ENCODE measurements at places on chromosomes 3 and 15. TPM values are rescaled to one million over a fixed set of nuclear protein-coding genes. Genes with fewer than 3 reads are reported as not detected.
A peak's percentile ranks its signal among the peaks of the same experiment; 100 is the strongest.

DNA sequence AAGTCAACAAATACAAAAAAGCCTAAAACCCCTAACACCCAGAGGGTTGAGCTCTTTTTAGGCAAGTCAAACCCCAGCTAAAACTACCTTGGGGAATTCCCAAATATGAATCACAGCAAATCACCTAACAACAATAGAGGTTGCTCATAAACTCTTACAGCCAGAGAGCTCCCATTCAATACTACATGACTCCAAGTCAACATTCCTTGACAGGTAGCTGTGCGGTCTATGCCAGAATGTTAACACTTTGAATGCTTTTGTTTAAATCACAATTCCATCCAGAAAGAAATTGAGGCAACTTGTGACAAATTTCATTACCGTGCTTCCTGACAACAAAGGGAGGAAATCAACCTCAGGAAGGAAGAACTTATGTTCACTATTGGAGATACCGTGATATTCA, 7.5 kb upstream of the UACA start:
- H3K27ac ChIP-seq, result no peak overlapping the region
- H3K4me3 ChIP-seq, result no peak overlapping the region
- no peaks in the 10 kb centered on the region for H3K27me3 ChIP-seq

- no peak overlapping the region for H3K27ac ChIP-seq
- no peaks in the 10 kb centered on the region for H3K4me1 ChIP-seq
- no peak for DNase-seq
- H3K36me3 ChIP-seq, result no peaks in the 10 kb centered on the region
Observed at GRCh38 chr3:6108957-6109356, 752.0 kb upstream of the GRM7 start.

DNA sequence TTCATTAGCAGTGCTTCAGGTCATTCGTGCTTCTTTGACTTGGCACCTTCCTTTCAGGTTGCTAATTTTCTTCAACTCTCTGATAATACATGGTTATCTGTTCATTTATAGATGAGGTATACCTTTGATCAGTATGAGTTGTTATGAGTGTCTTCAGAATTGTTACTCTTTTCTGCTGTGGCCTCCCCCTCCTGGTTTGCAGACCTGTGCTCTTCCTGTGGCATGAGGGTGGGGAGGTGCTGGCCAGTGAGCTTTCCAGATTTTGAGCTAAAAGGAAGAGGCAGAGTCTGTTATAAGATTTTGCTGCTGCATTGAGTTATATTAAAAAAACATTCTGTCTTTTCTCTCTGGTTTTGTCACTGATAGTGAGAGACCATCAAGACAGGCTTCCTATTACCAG, 30.8 kb upstream of the GOLGA6L9 start:
- DNase-seq, result no peak
- no peaks in the 10 kb centered on the region for H3K4me1 ChIP-seq
- H3K4me3 ChIP-seq, result no peak overlapping the region

- no peak overlapping the region for H3K4me3 ChIP-seq
- peaks cover 9% of the 10 kb centered on the region for H3K4me1 ChIP-seq
- H3K27ac ChIP-seq, result no peak overlapping the region
- H3K27me3 ChIP-seq, result no peaks in the 10 kb centered on the region
Observed at GRCh38 chr3:84109911-84110310, 848.9 kb upstream of the CADM2 start.

GRCh38 chr15:65182538-65182937, 2.6 kb downstream of the CLPX start:
- no peaks in the 10 kb centered on the region for H3K4me1 ChIP-seq
- no peaks in the 10 kb centered on the region for H3K27me3 ChIP-seq
- H3K36me3 ChIP-seq, result peaks cover 5% of the 10 kb centered on the region

DNA sequence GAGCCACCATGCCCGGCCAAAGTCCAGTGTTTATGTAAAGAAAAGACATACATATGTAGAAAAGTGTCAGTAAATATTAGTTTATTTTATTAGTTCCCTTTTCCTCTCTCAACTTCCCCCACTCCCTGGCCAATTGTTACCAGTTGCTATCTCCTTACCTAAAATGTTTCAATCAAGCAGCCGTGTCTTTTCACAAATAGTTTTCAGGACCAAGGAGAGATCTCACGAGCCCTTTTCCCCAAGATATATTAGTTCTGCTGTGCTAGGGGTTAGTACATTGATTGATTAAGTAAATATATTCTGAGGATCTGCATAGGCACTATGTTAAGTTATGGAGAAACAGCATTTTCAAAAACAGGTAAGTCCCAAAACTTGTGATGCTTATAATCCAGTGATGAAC, 87.4 kb downstream of the ZIC4 start:
- H3K4me3 ChIP-seq, result no peak overlapping the region
- DNase-seq, result no peak
- no peak overlapping the region for H3K27ac ChIP-seq

GRCh38 chr3:41198046-41198445, 1.3 kb upstream of the CTNNB1 start:
- no peaks in the 10 kb centered on the region for H3K4me1 ChIP-seq
- DNase-seq, result no peak

DNA sequence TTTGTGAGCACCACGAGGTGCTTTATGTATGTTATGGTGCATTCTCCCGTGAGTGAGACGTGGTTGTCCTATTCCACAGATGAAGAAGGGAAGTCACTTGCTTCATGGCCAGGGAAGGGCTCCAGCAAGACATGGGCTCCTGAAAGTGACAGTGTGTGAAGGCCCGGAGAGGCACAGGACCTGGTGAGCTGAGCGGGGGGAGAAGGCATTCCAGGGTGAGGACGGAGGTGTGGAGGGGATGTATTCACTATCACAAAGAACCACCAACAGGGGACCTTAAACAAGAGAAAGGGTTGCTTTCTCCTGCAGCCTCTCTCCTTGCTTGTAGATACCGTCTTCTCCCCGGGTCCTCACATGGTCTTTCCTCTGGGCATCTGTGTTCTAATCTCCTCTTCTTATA, 139.1 kb downstream of the FBLN2 start:
- no peak overlapping the region for H3K4me3 ChIP-seq
- no peaks in the 10 kb centered on the region for H3K27me3 ChIP-seq
- no peaks in the 10 kb centered on the region for H3K36me3 ChIP-seq
- no peak overlapping the region for H3K27ac ChIP-seq
- H3K4me1 ChIP-seq, result peaks cover 15% of the 10 kb centered on the region

DNA sequence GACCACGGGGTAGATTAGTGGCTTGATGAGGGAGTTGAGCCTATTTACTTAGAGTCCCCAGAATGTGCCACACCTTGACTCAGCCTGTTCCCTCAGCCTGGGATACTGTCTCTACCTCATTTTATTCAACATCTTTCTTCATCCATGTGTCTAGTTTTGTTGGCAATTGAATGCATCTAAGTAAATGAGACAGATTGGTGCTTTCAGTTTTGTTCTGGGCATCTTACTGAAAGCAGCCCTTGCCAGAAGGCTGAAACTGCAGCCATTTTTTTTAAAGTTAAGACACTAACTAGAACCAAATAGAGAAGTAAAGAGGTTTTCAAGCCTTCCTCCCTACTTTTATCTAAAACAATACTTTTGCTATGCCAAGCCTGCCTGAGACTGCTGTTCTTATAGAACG, 246.8 kb downstream of the SLCO3A1 start:
- no peak for DNase-seq
- H3K4me3 ChIP-seq, result no peak overlapping the region
- H3K36me3 ChIP-seq, result no peaks in the 10 kb centered on the region
- peaks cover 19% of the 10 kb centered on the region for H3K4me1 ChIP-seq
- no peak overlapping the region for H3K27ac ChIP-seq

GRCh38 chr3:15602146-15602536, 596 bp downstream of the BTD start:
- H3K27ac ChIP-seq, result peak overlapping the region; percentile 90
- H3K4me1 ChIP-seq, result no peaks in the 10 kb centered on the region
- H3K4me3 ChIP-seq, result peak overlapping the region; percentile 91
- H3K27me3 ChIP-seq, result no peaks in the 10 kb centered on the region
- no peak for DNase-seq

DNA sequence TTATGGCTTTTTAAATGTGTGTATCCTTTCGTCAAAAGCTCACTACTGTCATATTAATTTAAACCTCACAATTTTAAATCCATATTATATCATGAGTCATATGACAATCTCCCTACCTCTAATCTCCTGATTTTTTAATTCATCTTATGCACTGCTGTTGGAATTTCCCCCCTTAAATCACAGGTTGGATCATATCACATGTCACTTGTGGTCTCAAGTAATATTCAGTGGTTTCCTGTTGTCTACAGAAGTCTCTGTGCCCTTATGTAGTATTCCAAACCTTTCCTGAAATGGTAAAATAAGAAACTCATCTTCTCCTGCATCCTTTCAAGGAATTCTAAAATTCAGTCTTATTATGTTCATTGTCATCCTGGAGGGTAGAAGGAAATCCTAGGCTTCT, 116.0 kb upstream of the CBLB start:
- no peak overlapping the region for H3K27ac ChIP-seq
- H3K4me3 ChIP-seq, result no peak overlapping the region
- no peak for DNase-seq
- no peaks in the 10 kb centered on the region for H3K36me3 ChIP-seq

GRCh38 chr3:196273655-196274054, 13.9 kb downstream of the PCYT1A start:
- H3K4me3 ChIP-seq, result no peak overlapping the region
- peaks cover 14% of the 10 kb centered on the region for H3K4me1 ChIP-seq
- no peak for DNase-seq
- H3K27me3 ChIP-seq, result no peaks in the 10 kb centered on the region

DNA sequence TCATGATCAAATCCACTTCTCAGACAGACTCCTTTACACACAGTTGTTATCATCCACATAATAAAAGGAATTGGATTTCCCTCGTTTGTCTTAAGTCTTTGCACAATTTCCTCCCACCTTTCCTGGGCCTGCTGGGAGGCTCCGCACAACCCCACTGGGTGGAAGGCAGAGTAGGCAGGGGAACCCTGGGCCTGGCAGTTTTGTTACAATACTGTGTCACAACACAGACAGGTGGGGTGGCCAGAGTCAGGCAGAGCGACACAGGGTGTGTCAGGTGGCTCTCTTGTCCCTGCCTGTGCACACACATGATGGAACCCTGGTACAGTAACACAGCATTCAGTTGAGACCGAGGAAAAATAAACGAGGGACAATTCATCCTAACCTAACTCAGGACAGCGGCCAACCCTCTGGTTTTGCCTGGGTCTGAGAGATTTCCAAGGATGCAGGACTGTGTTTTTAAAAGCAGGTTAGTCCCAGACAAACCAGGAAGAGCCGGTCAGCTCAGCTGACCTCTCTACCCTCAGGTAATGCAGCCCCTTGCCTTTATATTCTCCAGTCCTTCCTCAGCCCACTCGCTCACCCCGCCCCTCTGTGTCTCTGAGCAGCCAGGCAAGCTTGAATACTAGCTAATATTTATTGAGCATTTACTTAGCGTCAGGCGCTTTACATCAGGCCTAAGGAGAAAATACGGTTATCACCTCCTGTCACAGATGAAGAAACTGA, 8.8 kb upstream of the FAM174B start:
- no peaks in the 10 kb centered on the region for H3K36me3 ChIP-seq
- H3K4me3 ChIP-seq, result no peak overlapping the region
- peaks cover 6% of the 10 kb centered on the region for H3K4me1 ChIP-seq

- H3K27ac ChIP-seq, result no peak overlapping the region
- H3K4me1 ChIP-seq, result no peaks in the 10 kb centered on the region
- H3K36me3 ChIP-seq, result peaks cover 2% of the 10 kb centered on the region
Observed at GRCh38 chr15:89837830-89838178, 23.2 kb upstream of the ANPEP start.

DNA sequence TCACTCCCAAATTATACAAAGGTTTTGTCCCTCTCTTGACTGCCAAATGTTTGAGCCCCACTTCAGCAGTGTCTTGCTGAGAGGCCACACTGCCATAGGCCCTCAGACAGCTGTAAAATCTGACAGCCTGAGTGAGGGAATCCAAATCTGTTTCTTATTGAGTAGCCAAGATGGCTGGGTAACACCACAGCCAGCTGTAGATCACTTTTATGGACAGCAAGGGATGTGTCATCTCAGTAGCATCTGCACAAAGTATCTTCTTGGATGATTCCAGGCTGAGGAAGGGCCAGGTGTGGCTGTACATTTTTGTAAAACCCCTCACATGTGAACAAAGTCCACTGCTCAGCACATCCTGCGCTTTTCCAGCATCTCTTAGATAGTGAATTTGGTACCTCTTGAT, 237.0 kb upstream of the LRTM1 start:
- H3K4me1 ChIP-seq, result no peaks in the 10 kb centered on the region
- no peak for DNase-seq
- H3K27me3 ChIP-seq, result no peaks in the 10 kb centered on the region
- no peaks in the 10 kb centered on the region for H3K36me3 ChIP-seq

DNA sequence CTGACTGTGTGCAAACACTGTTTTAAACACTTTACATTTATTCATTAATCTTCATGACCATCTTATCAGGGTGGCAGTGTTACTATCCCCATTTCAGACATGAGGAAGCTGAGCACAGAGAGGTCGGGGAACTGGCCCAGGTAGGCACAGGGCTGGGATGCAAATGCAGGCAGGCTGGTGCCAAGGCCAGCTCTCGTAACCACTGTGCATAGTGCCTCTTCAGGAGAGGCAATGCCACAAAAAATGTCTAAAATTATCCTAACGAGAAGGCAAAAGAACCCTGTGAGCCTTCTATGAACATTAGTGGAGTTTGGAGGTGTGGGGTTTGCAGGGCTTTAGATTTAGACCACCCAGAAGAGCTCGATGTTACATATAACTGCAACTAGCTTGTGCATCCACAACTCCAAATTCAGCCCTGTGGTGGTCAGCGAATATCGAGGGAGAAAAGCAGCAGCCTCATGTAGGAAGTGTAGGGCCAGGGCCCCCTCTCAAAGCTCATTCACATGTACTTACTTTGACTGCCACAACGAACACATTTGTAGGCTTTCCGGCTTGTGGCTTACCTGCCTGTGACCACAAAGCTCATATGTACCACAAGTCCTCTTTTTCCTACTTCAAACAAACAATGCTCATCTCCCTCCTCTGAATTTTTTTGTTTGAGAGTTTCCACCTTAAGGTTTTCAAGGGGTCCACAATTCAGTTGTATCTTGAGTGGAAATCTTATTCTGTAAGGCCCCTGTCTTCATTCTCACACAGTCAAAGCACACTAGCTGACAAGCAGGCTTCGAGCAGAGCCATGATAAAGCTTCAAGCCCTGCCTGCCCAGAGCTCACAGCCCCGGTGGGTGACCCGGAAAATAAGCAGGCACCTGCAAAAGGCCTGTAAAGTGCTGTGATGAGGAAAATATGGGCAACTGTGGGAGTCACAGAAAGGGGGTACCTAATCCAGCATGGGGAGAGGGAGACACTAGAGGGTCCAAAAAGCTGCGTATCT, 722.9 kb upstream of the CFAP20DC start:
- H3K27ac ChIP-seq, result no peak overlapping the region
- no peaks in the 10 kb centered on the region for H3K27me3 ChIP-seq
- no peak overlapping the region for H3K4me3 ChIP-seq
- H3K4me1 ChIP-seq, result no peaks in the 10 kb centered on the region
- no peak for DNase-seq

UPK1B gene
- 0.67 TPM for total RNA-seq

HYKK gene
- 3.1 TPM for total RNA-seq

ZNF80 gene
- not detected for total RNA-seq

EPHA6 gene
- 2.8 TPM for total RNA-seq

PROS1 gene
- 2.5 TPM for total RNA-seq

GPR149 gene
- total RNA-seq, result not detected

RNU5B-1 gene
- total RNA-seq, result not detected

KLHL25 gene
- total RNA-seq, result 17.1 TPM

LTK gene
- 0.38 TPM for total RNA-seq
